ENCODE measurements at places on chromosomes 11 and 22. TPM values are rescaled to one million over a fixed set of nuclear protein-coding genes. Genes with fewer than 3 reads are reported as not detected.

DNA sequence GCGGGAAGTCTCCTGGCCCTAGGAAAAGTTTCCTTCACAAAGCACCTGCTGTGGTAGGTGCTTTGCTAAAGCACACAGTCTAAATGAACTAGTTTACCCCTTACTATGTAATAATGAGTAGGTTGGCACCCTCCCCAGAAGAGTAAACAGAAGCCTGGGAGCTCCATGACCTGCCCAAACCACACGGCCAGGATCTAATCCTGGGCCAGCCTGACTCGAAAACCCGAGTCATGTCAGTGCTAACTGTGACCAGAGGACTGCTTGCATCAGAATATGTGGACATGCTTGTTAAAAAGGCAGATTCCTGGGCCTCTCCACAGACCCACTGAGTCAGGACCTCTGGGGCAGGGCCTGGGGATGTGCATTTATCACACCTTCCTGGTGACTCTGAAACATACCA is 67.7 kb downstream of the PANX1 start:
- DNase-seq, result no peak

DNA sequence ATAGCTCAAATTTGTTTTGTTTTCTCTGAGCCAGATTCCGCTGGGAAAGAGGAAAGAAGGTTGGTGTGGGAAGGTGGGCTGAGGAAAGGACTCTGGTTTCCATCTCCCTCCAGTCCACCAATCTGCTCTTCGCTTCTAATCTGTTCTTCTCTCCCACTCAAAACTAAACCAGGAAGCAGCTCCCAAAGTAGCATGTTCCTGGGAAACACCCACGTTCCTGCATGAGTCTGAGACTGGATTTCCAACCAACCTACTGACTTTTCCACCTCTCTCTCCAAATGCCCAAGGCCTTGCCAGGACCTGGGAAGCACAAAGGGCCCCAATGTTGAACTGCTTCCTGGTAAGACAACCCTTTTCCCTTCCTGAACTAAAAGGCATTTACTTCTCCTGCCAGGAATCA is 110.2 kb downstream of the WT1 start:
- DNase-seq, result no peak

DNA sequence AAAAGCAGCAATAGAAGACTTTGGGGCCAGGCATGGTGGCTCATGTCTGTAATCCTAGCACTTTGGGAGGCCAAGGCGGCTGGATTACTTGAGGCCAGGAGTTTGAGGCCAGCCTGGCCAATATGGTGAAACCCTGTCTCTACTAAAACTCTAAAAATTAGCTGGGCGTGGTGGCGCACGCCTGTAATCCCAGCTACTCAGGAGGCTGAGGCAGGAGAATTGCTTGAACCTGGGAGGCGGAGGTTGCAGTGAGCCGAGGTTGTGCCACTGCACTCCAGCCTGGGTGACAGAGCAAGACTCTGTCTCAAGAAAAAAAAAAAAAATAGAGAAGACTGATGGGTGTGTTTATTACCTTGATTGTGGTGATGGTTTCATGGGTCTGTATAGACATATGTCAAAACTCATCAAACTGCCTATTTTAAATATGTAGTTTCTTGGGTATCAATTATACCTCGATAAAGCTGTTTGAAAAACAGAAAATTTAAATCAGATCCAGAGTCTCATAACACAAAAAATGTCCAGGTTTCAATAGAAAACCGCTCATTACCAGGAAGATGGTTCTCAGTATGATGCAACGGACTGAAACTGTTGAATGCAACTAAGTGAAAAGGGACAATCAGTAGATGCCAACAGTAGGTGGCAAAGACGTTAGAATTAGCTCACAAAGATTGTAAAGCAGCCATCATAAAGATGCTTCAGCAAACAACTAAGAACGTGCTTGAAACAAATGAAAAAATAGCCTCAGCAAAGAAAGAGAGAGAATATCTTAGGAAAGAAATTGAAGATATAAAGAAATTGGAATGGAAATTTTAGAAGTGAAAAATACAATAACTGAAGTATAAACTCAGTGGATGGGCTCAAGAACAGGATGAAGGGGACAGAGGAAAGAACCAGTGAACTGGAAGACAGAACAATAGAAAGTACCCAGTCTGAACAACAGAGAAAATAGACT is 33.1 kb upstream of the SEPTIN5 start:
- no peak for DNase-seq

DNA sequence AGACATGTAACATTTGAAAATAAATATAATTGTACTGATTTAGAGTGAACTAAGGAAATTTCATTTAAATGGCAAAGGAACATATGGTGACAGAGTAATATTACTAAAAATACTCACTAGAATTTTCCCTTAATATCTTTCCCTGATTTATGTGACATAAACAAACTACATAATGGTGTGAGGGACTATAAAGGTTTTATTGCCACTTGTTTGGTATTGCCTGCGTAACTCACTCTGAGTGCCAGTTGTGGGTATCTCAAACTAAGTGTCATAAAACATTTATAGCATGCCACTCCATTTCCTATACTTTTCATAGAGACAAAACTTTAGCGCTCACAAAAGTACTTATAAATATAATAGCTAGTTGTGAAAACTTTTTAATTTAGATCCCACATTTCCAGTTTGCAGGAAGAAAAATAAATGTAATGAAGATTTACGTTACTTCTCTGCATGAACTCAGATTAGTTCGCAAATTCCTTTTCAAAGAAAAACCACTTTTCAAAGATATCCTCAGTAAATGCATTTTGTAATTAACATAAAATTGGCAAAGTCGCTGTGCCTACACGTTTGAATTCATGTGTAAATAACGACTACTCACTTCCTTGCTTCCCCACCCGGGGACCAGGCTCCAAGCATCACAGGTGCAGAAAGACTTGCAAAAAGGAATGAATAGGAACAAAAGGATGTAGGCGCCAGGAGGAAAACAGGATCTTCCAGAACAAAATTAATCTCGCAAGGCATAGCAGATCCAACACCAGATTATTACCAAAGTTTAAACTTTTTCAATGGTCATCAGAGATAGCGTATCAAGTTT is 1.6 kb upstream of the QSER1 start:
- no peak for DNase-seq

GRCh38 chr11:2259897-2260451 is 10.4 kb downstream of the ASCL2 start:
- DNase-seq, result no peak

Gene HEPACAM
- total RNA-seq, result 0.62 TPM

Gene SCARF2
- total RNA-seq, result 2.7 TPM

- no peak for DNase-seq
Observed at GRCh38 chr11:79227767-79228755, 212.8 kb downstream of the TENM4 start.

Gene TAGLN
- total RNA-seq, result 69.5 TPM

DNA sequence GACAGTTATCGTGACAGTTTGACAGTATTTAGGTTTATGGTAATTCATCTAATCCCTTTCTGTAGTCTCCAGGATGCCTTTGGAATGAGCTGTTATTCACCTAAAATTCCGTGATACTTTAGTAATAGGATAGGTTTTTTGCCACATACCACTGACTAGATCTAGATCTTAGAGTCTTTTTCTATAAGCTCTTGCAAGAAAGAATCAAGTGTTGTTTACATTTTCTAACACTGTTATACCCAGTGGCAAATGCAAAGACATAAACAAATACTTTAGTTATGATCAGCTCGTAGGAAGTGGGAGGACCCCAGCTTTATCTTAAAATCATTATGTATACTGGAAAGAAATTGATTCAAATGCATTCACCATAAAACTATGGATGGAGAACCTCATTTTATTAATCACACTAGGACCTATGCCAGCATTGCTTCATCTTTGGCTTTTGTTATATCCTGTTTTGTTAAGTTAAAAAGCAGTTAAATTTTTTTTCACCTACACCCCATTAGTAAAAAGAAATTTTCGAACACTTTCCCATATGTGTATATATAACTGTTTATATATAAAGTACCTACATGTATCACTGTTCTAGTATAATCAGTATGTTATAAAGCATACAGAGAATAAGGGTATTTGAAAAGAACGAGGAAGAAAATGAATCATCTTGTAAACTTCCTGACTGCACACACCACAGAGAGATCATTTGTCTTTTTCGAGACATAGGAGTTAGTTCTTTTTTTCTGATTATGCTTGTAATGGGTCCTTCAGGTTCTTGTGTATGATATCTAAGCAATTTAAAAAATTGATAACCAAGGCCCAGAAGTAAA is 60.9 kb downstream of the PDHX start:
- no peak for DNase-seq

GRCh38 chr11:121452609-121453150 is at the start of gene SORL1-AS1:
Gene SORL1-AS1 (minus strand): TSS chr11:121452967.
- no peak for DNase-seq

GRCh38 chr11:68067991-68068390 is 29.2 kb downstream of the TCIRG1 start:
- no peak for DNase-seq

Measured in left ventricle myocardium superior (tissue), 1 donor.